IPS-NIHi11 (cell line): ENCODE measurements at places on chromosomes 16 and 17.
A peak's percentile ranks its signal among the peaks of the same experiment; 100 is the strongest.

- DNase-seq: no peak
These were observed 14.8 kb downstream of the CCDC42 start for GRCh38 chr17:8729860-8730259.

DNA sequence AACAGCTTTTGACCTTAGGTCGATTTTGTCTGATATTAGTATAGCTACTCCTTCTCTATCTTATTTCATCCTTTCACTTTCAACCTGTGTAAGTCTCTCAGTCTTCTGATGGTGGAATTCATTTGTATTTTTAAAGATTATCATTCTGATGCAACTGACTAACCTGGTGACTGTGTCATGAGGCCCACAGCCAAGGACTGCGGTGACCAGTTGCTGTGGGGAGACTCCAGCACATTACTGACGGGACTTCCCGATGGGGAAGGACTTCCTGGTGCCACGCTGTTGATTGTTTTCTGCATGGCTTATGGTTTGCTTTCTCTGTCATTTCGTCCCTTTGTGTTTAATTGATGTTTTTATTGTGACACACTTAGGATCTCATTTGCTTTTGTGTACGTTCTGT is 34.2 kb downstream of the RMI2 start:
- DNase-seq: no peak

DNA sequence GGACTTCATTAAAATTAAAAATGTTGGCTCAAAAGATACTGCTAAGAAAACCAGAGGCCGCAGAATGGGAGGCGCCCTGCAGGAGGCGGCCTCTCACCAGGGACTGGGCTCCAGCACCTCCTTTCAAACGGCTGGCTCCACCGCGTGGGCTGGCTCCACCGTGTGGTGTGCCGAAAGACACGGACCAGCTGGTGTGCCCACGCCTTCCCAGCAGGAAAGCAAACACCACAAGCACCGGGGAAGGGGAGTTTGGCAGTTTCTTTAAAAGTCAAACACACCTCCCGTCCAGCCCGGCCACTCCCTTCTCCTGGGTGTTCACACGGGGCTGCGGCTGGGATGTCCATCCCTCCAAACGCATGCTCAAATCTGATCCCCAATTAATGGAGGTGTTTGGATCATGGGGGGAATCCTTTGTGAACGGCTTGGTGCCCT is 13.9 kb downstream of the HAGH start:
- peak; percentile 80 for DNase-seq

GRCh38 chr16:11783319-11784037 is 13.6 kb downstream of the ZC3H7A start:
- DNase-seq: no peak

DNA sequence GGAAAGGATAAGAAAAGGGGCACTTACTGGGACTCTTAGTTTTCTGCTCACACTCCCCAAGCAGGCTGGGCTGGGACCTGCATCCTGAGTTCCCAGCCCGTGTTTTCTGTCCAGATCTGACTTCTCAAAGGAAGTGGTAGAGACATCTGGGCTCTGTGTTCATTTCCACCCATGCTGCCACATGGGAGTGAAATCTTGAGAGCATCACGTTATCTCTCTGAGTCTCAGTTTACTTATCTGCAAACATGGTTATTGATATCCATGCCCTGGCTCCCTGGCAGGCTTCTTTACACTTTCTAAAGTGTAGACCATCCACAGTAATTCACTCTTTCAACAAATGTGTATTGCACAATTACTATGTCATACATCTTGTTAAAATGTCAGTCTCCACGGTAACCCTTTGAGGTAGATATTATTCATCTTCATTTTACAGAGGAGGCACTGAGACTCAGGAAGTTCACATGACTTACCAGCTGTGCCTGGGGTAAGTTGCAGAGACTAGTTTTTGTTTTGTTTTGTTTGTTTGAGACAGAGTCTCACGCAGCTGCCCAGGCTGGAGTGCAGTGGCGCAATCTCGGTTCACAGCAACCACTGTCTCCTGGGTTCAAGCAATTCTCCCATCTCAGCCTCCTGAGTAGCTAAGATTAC is 3.4 kb downstream of the ZNF688 start:
- DNase-seq: no peak

GRCh38 chr16:79134300-79134699 is 466.2 kb downstream of the MAF start:
- no peak for DNase-seq

DNA sequence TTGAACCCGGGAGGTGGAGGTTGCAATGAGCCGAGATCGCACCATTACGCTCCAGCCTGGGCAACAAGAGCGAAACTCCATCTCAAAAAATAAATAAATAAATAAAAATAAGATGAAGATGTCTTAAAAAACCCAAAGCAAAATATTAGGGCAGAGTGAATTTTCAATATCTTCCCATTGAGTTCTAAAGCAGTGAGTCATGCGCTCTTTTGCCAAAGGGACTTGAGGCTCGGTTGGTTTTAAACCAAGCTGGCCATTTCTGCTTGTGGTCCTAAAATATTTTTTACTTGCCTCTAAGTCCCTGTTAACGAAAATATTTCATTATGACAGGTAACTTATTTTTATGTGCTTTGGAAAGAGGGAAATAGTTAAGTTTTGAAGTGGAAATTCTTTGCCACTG is 4.7 kb downstream of the PAFAH1B1 start:
- no peak for DNase-seq

DNA sequence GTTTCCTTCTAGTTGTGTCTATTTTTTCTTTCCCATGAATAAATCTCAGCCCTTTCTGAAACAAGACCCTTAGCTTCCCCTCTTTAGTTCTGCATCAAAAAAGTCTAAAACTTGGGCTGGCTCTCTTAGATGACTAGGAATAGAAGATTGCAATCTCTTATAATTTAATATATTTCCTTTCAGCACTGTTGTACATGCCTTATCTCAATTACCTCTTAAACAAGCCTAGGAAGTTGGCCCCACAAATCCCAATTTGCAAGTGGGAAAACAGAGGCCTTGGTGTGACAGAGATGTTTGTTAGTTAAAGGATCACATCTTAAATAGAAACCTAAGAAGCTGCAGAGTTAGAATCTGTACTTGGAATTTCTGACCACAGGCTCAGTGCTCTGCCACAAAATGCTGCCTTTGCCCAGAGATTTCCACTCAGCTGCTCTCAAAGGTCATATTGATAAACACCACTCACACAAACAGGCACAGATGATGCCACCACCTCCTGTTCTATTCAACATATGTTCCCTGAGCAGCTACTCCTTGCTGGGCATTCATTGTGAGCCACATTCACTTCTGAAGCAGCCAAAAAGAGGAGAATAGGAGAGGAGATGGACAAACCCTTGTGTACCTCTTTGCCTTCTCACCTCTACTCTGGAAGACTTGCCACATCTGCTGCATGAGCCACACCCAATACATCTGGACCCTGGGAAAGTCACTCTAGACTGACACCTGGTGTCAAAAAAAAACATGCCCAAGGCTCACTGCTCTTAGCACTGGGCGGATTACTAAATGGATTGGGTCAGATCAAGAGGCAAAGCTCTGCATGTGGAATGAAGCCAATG is 5.5 kb downstream of the CCDC182 start:
- peak; percentile 56 for DNase-seq

DNA sequence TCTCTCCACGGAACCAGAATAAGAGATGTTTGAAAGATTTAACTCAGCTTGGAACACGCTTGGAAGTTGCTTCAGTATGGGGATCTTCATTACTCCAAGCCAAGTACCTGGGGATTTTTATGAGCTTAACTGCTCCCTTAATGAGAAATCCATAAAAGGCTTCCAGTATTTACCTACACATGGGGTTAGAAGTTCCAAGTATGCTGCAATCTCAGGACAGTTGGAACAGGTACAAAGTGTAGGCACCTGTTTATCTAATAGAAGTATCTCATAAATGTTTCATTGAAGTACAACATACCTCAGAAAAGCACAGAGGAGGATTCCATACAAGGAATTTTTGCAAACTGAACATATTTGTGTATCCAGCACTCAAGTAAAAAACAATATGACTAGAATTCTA is 161.6 kb upstream of the PIRT start:
- DNase-seq: no peak

DNA sequence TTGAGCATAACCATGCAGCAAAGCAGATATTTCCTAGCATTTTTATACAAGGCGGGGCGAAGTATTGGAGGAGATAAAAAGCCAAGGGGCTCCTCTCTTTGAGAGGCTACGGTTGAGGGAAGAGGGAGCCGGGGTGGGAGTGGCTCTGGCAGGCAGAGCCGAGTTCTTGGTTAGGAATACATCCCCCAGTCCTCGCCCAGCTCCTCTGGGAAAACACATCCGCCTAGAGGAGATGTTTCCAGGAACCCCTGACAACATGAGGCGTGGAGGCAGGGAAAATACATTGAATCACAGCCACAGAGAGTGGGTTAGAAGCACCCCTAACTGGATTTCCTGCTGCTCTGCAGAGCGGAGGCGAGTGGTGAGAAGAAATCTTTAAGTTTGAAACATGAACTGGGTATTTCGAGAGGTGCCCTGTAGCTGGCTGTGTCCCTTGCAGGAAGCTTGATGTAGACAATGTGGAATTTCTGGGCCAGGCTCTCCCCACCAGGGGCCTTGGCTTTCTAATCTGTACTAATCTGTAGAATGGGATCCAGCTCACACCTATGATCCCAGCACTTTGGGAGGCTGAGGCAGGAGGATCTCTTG is 27.3 kb downstream of the TTYH2 start:
- no peak for DNase-seq

DNA sequence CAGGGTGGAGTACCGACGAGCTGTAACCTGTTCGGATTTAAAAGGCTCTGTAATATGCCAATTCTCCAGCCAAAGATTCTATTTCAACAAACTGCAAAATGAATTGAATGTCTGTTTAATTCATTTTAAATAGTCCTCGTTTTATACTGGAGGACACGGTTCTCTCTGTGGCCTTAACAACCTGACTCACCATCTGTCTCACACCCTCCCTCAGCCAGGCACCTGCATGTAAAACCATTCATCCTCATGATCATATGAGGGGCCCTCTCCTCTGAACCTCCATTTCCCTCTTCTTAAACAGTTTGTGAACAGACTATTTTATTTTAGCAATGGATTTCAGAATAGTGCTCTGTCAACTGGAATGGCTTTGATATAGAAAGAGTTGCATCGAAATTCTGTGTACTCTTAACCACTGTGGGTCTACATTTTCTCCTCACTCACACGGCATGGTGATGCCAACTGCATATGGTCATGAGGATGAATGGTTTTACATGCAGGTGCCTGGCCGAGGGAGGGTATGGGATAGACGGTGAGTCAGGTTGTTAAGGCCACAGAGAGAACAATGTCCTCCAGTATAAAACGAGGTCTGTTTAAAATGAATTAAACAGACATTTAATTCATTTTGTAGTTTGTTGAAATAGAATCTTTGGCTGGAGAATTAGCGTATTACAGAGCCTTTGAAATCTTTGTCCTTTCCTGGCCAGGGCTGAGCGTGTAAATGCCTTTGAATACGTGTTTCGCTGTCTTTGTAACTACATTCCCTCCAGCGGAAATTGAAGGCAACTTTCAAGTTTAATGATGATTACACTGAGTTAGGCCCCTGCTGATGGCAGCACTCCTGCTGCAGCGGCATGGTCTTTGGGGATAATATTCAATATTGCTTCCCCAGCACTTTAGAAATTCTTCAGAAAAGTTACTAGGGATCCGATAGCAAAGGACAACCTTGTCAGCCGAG is 329.6 kb downstream of the SNX29 start:
- no peak for DNase-seq

DNA sequence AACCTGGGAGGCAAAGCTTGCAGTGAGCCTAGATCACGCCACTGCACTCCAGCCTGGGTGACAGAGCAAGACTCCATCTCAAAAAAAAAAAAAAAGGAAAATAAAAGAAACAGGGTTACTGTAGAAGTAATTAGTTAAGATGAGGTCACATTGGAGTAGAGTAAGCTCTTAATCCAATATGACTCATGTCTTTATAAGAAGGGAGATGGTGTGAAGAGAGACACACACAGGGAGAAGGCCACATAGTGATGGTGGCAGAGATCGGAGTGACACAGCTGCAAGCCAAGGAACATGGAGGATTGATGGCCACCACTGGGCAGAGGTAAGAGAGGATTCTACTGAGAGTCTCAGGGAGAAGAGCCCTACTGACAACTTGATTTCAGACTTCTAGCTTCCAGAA is 15.3 kb upstream of the SLFN5 start:
- no peak for DNase-seq

- DNase-seq: peak; percentile 87
These were observed at the start of gene RPAIN for GRCh38 chr17:5419959-5420653. RPAIN (plus strand) TSS chr17:5420182; CDS start chr17:5420211, 29 bp downstream.

GRCh38 chr16:15690296-15690695 is 40.3 kb downstream of the NDE1 start:
- DNase-seq: no peak

GRCh38 chr17:36686123-36686669 is 84.8 kb downstream of the MRM1 start:
- DNase-seq: no peak

- no peak for DNase-seq
These were observed 81.2 kb downstream of the TIMM22 start for GRCh38 chr17:1077986-1078711.

DNA sequence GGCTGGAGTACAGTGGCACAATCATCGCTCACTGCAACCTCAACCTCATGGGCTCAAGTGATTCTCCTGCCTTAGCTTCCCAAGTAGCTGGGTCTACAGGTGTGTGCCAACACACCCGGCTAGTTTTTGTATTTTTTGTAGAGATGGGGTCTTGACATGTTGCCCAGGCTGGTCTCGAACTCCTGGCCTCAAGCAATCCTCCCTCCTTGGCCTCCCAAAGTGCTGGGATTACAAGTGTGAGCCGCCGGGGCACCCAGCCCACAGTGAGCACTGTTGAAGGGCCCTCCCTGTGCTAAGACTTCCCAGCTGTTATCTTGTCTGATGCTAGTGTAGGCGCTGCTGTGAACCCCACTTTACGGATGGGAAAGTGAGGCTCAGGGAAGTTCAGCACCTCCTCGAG is 8.0 kb downstream of the CASKIN1 start:
- no peak for DNase-seq

DNA sequence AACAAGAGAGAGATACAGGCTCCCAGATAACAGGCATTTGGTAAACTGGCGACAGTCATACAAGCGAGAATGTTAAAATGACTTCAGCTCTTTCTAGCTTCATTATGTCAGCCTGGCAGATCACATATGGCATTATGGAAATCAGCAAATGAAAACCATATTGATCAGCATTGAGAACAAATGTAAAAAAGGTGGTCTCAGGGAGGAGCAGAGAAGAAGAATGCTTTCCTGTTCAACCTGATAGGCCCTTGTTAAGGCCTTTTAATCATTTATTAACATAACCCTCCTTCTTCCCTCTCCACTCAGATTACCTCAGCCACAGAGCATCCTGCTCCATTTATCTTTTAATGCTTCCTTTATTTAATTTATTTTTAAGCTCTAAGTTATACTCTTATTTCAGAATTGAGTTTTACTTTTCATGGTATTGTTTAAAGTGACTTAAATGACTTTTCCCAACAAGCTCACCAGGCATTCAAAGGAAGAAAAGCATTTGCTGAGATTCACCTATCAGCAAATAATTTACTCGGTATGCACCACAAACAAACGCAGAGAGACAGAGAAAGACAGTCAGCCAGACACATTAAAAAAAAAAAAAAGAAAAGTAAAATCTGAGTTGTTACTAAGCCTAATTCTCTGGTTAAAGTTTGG is 243.9 kb upstream of the TBX2 start:
- DNase-seq: peak; percentile 18
